ENCODE measurements at places on chromosomes 7 and 10.

DNA sequence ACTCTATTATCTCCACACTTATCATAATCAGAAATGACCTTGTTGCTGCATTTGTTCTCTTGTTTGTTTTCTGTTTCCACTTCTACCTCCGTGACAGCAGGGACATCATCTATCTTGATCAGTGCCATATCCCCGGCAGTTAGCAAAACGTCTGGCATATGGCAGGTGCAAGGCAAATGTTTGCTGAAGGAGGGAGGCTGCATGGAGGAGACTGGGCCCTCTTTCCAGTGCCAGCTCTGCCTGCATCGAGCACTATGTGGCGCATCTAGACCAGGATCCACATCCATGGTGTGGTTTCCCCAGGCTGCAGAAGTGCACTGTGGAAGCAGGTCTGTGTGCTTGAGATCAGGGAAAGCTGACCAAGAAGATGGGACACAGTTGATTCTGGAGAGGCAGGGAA lies 181.2 kb downstream of the KCNMA1 start:
- no peak for DNase-seq

DNA sequence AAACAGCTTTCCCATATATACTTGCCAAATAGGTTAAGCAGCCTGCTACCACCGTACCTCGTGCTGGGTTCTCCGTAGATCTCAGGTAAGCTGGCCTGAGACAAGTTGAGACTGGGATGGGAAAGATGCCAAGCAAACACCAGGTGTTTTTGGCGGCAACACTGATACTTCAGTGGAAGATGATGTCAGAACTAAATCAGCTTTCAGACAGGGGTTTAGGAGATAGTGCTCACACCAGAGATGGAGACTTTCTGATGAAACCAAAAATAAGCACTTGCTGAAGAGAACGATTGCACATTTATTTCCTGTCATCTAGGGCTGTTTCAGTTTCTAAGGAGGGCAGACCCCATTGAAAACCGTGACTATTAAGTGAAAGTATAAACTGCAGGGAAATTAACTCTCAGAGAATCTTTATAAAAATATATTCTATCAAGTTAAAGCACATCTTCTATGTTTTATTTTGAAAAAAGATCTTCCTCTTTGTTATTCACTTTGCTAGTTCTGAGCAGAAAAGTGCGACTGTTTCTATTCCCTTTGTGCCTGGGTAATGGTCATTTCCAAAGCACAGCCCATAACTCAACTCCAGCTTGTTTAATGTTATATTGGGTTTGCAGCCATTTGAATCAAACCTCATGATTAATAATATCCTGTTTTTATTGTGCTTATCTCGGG lies 149.9 kb downstream of the CPED1 start:
- no peak for DNase-seq

DNA sequence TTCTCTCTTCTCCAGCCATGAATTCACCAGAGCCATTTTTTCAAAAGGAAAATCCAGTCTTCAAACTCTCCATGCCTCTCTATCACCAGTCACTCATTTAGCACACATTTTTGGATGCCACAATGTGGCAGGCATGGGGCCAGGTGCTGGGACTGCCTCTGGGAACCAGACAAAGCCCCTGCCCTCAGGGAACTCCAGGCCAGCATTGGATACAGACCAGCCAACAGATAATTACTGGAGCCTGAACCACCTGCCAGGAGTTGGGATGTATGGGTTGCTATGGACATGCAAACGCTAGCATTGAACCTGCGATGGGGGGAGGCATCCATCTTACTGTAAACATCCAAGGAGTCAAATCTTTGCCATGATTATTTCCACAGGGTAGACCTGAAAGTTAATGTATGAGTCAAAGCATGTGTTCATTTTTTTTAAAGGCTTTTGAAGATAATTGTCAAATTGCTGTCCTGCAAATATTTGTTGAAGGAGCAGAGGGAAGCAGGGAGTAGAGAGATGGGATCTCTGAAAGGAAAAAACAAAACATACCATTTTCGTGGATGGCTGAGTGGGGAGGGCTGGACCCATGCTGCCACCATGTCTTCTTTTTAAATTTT lies 43.2 kb downstream of the SRRM3 start:
- DNase-seq = no peak

DNA sequence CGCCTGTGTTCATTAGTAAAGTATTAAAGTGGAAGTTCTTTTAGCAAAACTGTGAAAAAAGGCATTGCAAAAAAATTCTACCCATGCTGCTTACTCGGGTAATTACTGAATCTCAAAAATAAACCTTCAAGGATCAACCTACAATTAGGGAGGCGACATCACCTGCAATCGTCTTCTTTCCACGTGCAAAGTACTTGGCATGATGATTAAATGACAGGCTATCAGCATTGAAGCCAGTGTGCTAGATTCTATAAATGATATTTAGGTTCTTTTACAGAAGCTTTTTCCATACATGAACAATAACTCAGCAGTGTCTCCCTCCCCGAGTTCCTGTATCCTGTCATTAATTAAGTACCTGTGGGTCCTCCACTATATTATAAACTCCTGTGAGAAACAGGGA lies 105.8 kb downstream of the SFMBT2 start:
- DNase-seq = no peak
